ENCODE measurements at places on chromosomes 7 and 10.
A peak's percentile ranks its signal among the peaks of the same experiment; 100 is the strongest.

DNA sequence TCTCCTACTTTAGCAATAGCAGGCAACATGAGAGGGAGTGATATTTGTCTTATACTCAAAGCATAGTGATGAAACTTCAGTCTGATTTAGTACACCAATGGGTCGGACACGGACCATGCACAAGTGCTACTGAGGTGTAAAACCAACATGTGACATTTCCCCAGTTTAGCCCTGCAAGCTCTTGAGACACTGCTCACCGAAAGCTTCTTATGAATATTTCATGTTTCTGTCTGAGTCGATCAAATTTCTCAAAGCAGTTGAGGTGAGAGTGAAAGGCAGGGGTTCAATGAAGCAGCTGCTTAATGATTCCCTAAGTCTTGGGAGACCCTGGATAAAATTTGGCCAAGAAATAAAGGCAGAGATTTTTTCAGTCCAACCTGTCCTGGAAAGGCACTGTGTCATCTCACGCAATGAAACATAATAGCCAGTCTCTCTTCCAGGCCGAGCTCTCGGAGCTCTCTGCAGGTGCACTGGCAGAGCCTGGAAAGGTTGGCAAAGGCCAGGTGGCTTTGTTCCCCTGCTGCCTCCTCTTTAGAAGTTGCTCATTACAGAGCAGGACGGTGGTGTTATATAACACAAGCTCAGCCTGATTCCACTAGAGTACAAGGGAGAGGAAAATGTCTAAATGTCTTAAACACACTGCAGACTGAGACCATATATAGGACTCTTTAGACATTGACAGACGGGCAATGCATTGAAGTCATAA lies 33.9 kb upstream of the XPNPEP1 start:
- DNase-seq: no peak

GRCh38 chr10:13319166-13319565 lies 19.3 kb upstream of the PHYH start:
- DNase-seq: no peak

- no peak for DNase-seq
Measured at GRCh38 chr10:74238031-74238431, 87.0 kb downstream of the ADK start.

GRCh38 chr10:112286837-112287818 lies 3.9 kb downstream of the TECTB start:
- DNase-seq: no peak

- DNase-seq: peak; percentile 26
Measured at GRCh38 chr10:124217906-124218804, 124.8 kb upstream of the CHST15 start.

- no peak for DNase-seq
Measured at GRCh38 chr7:85775431-85775830, 588.6 kb upstream of the SEMA3D start.

GRCh38 chr10:85673270-85673669 lies 693.3 kb downstream of the GRID1 start:
- DNase-seq: no peak

- DNase-seq: no peak
Measured at GRCh38 chr7:78448911-78449310, 650.3 kb downstream of the PHTF2 start.

Data from RWPE1 (cell line).